Esophagus mucosa (tissue), 1 donor: ENCODE measurements at places on chromosomes 1 and 21. TPM values are rescaled to one million over a fixed set of nuclear protein-coding genes. Genes with fewer than 3 reads are reported as not detected.

GRCh38 chr21:44366586-44367211 lies 13.3 kb downstream of the TRPM2 start:
- ATAC-seq: peak; percentile 9

- no peak for ATAC-seq
These were observed 6.2 kb downstream of the COL18A1 start for GRCh38 chr21:45410865-45411809.

Gene FCRL1
- 1.2 TPM for total RNA-seq

Gene RYR2
- 0.28 TPM for total RNA-seq
